NB4 (cell line): ENCODE measurements at places on chromosomes 2 and 18.

DNA sequence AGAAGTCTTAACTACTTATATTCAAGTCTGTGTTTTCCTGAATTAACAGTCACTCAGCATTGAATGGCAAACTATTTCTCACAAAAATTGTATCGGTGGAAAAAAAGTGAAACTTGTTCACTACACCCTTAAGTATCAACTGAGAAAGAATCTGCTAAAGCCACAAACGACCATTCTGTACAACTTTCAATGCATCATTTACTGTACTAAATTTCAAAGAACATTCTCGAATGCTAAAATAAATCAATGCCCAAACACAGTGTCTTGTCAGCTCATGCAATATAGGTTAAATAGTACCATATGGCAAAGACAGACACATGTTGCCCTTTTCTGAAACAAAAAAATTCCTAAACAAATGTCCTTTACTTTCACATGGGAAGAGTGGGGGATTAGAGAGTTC lies 9.0 kb downstream of the ZNF516 start:
- DNase-seq = no peak

DNA sequence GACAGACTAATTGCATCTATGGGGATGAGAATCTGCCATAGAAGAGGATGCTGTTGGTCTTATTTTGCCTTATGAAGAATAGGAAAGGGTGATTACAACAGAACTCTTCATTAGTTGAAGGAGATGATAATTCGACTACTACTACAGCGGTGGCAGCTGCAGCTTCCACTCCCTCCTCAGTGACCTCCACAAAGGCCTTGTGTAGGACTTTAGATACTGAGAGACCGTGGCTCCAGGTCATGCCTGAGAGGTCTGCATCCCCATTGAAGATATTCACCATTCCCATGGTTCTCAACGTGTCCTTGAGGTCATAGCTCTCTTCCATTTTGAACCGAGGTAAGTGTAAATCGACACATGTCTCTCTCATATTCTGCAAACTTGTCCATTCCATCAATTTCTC lies 6.4 kb downstream of the SERPINB4 start:
- no peak for DNase-seq

GRCh38 chr2:191049728-191050639 lies 36.0 kb upstream of the STAT1 start:
- peak; percentile 22 for DNase-seq

- DNase-seq = no peak
Observed at GRCh38 chr2:63755965-63756364, 85.7 kb upstream of the UGP2 start.

- no peak for DNase-seq
Observed at GRCh38 chr18:910247-910646, 5.6 kb downstream of the ADCYAP1 start.

DNA sequence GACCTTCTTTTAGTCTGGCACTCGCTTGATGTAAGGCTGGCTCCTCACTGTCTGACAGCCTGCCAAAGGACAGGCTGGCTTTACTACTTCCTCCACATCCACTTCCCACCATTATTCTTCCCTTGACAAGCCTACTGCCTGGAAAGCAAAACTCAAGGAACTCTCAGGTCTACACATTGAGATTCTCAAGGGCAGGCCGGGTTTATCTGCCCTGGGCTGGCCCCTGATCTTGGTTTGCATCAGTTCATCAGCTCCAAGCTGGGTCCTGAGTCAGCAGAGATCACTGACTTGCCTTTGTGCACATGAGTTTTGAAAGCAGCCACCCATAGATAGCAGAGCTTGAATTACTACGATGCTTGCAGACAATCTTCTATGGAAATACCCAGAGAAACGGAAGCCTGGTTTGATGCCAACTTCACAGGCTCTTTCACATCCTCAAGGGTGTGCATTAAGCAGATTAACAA lies 53.9 kb downstream of the KCTD18 start:
- DNase-seq = no peak

DNA sequence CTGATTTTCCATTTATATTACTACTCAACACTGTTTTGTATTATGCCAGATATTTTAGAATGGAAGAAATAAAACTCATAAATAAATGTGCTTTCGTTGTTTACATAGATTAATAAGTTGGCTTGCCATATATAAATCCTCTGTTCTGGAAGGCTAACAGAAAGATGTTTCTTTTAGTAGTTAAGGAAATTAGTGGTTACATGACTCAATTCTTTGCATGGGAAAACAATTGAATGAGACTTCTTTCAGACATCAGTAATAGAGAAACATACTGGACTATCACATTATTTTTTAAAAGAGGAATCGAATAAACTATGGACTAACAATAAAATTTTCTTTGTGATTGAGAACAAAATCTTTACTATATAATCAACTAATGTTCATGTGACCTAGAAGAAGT lies 336.5 kb downstream of the KCNS3 start:
- no peak for DNase-seq

- DNase-seq = peak; percentile 81
Observed at GRCh38 chr2:98908931-98909316, 27.1 kb downstream of the CRACDL start.

DNA sequence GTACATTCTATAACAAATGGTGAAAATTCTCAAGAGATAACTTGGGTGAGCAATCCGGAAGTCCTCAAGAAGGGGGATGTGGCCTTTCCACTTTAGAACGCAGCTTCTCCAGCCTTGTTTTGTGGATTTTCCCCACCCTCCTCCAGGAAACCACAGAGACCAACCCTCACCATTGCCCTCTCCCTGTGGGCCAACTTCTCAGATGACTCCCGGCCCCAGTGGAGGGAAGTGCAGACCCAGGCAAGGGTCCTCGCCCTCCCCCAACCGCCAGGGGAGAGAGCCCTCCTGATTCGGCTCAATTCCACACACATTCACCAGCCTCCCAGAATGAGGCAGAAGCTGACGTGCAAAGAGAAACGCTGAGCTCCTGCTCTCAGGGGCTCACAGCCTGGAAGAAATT lies 277.2 kb downstream of the EIPR1 start:
- DNase-seq = peak; percentile 54

DNA sequence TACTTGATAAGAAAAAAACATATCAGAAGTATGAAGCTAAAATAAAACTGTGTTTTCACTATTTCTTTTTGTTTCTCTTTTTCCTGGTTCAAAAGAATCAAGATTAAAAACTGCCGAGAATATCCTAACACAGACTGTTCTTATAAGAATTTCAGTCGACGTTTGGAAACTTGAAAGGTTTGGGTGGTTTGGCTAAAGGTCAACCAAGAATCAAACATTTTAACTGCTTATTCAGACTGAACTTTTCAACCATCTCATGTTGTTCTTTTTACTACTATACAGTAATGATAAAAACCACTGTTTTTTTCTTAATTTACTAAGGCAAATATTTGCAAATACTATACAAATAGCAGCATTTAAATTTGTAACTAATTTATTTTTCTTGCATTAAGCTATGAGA lies 308.5 kb upstream of the TFPI start:
- no peak for DNase-seq

DNA sequence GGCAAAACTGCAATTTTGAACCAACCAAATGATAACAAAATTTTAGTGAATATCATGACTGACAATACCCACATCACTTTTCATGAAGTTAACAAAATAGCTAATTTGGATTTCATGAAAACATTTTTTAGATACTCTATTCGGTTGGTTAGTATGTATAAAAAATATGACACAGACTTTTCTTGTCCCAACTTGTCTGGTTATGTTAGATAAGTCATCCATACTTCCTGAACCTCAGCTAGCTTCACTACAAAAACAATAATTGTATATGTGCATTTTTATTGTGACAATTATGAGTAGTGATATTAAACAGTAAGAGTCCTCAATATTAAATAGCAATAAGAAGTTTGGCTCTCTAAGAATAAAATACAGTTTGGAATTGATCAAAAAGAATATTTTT lies 408.1 kb upstream of the DSEL start:
- no peak for DNase-seq

DNA sequence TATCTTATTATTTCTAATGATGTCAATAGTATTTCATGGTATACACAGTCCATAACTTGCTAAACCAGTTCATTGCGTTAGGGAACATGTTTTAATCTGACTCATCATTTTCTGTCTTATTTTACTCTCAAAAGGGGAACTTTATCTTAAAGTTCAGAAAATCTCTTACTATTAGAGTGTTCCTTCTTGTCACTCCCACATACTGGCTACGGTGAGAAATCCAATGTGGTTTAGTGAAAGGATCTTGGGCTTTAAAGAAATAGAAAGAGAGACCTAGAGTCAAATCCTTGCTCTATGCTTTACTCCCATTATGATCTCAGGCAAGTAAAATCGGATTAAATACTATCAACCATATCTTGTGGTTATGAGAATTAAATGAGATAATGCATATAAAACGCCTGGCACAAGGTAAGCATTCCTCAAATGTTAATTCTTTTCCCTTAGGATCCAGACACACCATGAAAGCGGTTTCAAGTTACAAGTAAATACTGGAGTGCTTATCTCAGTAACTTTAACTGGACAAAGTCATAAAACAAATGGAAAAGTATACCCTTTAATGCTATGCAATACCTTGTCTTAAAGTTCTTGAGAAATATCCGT lies 576.0 kb downstream of the ARHGAP15 start:
- DNase-seq = peak; percentile 61

DNA sequence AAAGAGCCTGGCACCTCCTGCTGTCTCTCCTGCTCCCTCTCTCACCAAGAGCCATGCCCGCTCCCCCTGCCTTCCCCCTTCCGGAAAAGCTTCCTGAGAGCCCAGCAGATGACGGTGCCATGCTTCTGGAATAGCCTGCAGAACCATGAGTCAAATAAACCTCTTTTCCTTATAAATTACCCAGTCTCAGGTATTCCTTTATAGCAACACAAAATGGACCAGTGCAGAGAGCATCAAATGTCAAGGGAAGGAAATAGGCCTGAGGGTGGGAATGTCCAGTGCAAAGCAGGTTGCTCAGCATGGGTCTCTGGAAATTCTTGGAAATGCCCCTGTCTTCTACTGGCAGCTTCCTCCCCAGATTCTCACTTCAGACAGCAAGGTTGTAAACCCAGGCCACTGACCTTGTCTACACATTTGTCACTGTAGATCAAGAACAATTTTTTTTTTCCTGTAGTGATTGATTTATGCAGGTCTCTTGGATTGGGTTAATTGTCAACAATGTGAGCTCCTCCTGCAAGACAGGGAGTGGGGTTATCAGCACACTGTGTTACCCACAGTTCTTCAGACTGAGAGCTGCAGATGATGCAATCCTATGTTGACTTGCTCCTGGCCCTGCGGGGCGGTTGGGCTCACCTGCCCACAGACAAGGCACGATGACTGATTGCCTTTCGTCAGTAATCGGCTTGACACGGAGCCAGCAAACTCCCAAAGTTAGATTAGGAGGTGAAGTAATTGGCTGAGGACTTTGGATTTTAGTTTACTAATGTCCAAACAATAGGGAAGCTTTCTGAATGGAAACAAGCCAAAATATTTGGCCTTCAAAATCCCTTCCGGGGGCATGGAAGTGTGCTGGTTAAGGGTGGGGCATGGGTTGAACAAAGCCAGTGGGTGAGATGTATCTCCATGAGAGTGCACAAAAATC lies 5.4 kb upstream of the BOD1L2 start:
- no peak for DNase-seq

GRCh38 chr18:36284671-36285295 lies 12.7 kb upstream of the FHOD3 start:
- peak; percentile 64 for DNase-seq

GRCh38 chr2:13770279-13770678 lies 862.2 kb upstream of the LRATD1 start:
- no peak for DNase-seq

GRCh38 chr2:218870984-218871344 lies 9.7 kb upstream of the WNT10A start:
- peak; percentile 57 for DNase-seq

DNA sequence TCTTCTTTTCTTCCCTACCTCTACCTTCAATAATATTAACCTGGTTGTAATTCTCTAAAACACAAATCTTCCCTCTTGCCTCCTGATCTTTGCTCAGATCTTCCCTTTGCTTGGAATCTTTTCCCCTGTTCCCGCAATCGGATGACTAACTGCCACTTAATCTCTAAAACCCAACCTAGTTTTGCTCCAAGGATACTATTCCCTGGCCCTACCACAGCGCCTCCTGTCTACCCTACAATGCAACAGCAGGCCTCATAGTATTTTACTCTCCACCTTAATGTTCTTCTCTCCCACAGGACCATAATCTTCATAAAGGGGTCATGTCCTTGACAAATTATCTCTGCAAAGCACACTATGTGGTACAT lies 246.8 kb upstream of the TNP1 start:
- no peak for DNase-seq

- DNase-seq = no peak
Observed at GRCh38 chr18:47519706-47520105, 268.2 kb upstream of the SKOR2 start.

DNA sequence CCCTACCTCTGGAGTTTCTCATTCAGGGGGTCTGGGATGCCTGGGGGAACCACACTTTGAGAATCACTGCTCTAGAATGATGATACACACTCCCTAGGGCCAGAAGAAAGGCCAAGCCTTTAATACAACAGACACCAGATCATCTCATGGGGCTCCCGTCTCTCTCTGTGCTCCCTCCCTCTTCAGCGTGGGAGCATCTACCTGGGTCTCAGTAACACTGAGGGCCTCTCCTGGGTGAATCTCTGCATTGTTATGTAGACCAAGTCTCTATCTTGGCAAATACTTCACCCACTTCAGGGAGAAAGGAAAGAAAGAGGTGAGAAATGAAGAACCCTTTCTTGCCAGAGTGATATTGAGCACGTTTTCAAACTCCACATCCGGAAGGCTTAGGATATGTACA lies 146.8 kb upstream of the MSH6 start:
- no peak for DNase-seq

- DNase-seq = no peak
Observed at GRCh38 chr18:37812961-37813360, 247.4 kb upstream of the CELF4 start.

- DNase-seq = peak; percentile 39
Observed at GRCh38 chr18:80200171-80200931, 47.0 kb downstream of the PARD6G start.

GRCh38 chr2:159913900-159914299 lies 115.9 kb upstream of the CD302 start:
- DNase-seq = no peak

GRCh38 chr18:10878703-10879102 lies 270.7 kb downstream of the PIEZO2 start:
- no peak for DNase-seq

DNA sequence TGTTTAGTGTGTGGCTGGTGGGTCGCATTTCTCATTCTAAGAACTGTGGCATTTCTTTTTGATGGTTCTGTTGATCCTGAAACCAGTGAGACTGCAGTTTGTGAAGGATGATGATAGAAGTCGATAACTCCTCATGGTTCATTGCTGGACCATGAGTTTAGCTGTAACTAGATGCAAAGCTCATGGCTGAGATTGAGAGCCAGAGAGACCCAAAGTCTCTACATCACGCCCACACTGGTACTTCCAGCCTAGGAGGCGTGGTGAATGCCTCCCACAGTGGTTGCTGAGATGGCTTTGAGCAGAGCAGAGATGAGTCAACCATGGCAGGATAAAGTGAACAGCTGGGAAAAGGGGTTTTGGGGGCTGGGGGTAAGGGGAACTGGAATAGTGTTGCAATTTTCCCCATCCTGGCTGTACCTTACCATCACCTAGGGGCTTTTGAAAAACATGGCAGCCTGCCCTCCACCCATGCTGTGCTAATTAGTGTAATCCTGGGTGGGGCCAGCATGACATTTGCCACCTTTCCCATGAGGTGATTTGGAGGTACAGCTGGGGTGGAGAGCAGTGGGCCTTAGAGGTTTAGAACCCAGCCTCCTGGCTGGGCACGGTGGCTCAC lies 24.1 kb downstream of the INPP4A start:
- peak; percentile 71 for DNase-seq
